NCI-H2107 (cell line): ENCODE measurements at places on chromosomes 12 and 14.
A peak's percentile ranks its signal among the peaks of the same experiment; 100 is the strongest.

DNA sequence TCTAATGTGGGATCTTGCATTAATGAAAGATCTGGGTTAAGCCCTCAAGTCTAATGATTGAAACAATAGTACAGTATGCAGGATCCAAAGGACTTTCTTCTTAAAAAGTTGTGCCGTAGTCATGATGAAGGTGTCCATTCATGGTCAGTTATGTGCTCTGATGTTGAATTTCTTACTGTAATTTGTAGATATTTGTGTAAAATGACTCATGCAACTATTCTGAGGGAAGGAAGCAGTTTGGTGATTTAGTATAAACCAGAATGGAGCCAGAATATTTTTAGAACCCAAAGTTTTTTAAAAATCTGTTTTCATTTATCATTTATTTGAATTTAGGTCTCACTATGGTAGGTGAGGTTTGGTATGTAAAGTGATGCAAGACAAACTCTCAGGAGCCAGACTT lies 151.2 kb downstream of the AKAP6 start:
- DNase-seq: no peak

DNA sequence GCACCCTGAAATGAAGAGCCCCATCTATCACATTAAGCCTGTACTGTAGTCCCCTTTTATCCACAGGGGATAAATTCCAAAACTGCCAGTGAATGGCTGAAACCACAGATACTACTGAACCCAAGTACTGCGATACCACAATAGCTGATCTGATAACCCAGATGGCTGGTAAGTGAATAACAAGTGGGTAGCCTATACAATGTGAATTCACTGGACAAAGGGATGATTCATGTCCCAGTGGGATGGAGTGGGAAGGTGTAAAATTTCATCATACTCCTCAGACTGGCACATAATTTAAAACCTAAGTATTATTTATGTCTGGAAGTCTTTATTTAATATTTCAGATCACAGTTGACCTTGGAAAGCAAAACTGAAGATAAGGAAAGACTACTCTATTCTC lies 201.3 kb downstream of the GPHN start:
- peak; percentile 13 for DNase-seq

- DNase-seq: no peak
These were observed 1.5 kb upstream of the CRIP2 start for GRCh38 chr14:105473033-105473676.

- no peak for DNase-seq
These were observed 459 bp downstream of the ITGA7 start for GRCh38 chr12:55707219-55707671.

- no peak for DNase-seq
These were observed 39.3 kb upstream of the DIO3 start for GRCh38 chr14:101521978-101522377.

DNA sequence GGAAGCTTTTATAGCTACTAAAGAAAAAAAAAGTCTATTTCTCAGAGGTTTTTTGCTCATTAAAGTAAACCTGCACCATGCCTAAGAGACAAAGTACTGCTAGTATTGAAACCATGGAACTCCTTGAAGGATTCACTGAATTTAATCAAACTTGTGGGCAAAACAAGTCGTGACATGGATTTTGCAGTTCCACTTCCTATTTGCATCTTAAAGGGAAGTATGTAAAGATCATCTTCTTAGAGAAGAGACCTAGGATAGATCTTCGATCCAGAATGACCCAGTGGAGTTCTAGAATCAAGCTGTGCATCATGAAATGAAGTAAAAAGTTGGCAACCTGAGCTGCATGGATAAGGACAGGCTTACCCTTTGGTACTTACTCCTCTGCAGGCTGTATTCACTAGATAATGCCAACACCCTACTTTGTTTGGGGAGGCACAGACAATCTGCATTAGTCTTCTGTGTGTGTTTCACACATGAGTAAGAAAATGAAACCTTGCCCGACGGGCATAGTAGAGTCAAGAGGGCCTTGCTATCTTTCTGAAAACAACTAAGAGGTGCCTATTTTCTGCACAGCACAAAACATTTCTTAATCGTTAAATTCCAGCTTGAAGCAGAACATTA lies 1.9 kb downstream of the GNG2 start:
- no peak for DNase-seq

DNA sequence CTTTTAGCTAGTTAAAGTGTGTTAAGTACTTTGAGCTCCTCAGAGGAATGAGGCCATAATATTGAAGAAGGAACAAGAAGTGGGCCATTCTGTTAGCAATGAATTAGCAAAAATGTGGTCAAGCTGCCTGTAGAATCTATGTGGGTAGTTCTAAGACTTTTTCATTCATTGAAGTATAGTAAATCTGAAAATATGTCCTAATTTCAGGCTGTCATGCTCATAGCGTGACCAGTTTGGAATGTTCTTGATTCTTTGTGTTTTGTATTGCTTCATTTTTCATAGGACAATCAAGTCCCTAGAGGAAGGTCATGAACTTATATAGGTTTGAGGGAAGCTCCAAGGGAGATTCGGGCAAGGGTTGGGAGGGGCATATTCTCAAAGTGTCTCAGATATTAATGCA lies 11.4 kb downstream of the ATP23 start:
- no peak for DNase-seq
